ENCODE measurements at places on chromosomes 3 and 15. TPM values are rescaled to one million over a fixed set of nuclear protein-coding genes. Genes with fewer than 3 reads are reported as not detected.

DNA sequence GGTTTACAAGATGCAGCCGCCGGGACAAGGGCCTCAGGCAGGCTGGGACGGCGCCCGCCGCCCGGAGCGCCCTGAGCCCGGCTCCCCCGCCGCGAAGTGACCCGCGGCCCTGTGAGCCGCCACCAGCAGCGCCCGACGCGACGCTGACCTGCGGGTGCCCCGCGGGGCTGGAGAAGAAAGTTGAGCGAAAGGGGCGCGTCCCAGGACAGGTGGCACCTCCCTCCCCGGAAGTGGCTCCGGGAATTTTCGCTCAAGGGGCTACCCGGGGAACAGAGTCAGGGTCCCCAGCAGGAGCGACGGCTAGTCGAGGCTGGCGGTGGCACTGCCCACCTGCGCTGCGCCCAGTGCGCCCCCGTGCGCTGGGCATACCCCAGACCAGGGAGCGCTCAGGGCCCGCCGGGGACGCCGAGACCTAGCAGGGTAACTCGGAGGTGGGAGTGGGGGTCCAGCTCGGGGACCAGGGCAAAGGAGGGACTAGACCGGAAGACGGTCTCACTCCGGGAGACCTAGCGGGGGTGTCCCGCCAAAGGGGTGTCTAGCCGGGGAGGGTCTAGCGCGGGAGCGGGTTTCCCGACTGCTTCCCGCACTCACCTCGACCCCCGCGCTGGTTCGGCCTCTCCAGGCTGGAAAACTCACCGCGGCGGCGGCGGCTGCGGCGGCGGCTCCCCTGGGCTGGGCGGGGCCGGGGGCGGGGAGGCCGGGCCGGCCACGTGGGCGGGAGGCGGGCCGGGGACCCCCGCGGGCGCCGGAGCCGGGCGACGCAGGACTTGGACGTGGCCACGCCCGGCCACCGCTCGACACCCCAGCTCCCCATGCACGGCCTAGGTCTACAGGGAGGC is 18.4 kb downstream of the SPATA12 start:
- H3K4me1 ChIP-seq, result peaks cover 8% of the 10 kb centered on the region
- no peaks in the 10 kb centered on the region for H3K36me3 ChIP-seq
- no peak overlapping the region for H3K27ac ChIP-seq
- H3K4me3 ChIP-seq, result peak overlapping the region; percentile 74

GRCh38 chr3:162978136-162978535 is 1481.5 kb downstream of the OTOL1 start:
- no peak overlapping the region for H3K27ac ChIP-seq
- no peaks in the 10 kb centered on the region for H3K4me1 ChIP-seq
- H3K27me3 ChIP-seq, result no peaks in the 10 kb centered on the region
- H3K36me3 ChIP-seq, result no peaks in the 10 kb centered on the region
- no peak overlapping the region for H3K4me3 ChIP-seq
- no peak for DNase-seq

DNA sequence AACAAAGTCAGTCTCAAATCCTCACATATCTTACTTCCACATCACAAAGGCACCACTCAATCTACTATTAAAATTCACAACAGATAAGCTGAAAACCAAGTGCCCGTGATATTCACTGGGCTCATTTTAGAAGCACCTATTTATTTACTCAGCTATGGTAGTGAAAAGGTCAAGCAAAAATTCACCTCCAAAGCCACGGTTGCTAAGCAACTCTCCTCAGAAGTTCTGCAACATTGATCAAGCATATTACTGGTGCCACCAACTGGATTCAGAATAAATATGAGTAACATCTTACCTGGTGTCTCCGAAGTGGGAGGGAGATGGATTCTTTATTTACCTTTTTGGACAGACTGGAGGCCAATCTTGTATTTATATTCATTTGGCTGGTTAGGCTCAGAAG is 714.8 kb downstream of the FHIT start:
- no peaks in the 10 kb centered on the region for H3K36me3 ChIP-seq
- no peak overlapping the region for H3K4me3 ChIP-seq
- no peaks in the 10 kb centered on the region for H3K27me3 ChIP-seq
- no peak for DNase-seq

CNTN3 gene
- 0.36 TPM for total RNA-seq

GRCh38 chr3:32937331-32937730 is 14.1 kb upstream of the CCR4 start:
- no peaks in the 10 kb centered on the region for H3K27me3 ChIP-seq
- no peaks in the 10 kb centered on the region for H3K36me3 ChIP-seq
- no peak overlapping the region for H3K27ac ChIP-seq
- H3K4me1 ChIP-seq, result no peaks in the 10 kb centered on the region
- peak; percentile 83 for DNase-seq

- no peak overlapping the region for H3K27ac ChIP-seq
- DNase-seq, result peak; percentile 76
- H3K36me3 ChIP-seq, result peaks cover 79% of the 10 kb centered on the region
- H3K4me1 ChIP-seq, result peaks cover 47% of the 10 kb centered on the region
- H3K27me3 ChIP-seq, result no peaks in the 10 kb centered on the region
Observed at GRCh38 chr3:58164906-58165821, 45.6 kb downstream of the DNASE1L3 start.

EXD1 gene
- total RNA-seq, result not detected

DNA sequence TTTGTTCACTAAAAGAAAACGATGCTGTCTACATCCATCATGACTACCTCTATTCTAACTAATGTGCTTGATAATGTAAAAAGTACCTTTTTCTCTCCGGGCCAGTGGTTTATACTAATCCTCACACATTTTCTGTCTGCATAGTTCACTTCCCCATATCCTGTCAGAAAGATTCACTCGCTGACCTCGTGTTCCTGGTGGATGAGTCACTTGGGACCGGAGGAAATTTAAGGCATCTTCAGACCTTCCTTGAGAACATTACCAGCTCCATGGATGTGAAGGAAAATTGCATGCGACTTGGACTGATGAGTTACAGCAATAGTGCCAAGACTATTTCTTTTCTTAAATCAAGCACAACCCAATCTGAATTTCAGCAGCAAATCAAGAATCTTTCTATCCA is 33.8 kb downstream of the COL6A5 start:
- no peak overlapping the region for H3K4me3 ChIP-seq
- no peak overlapping the region for H3K27ac ChIP-seq
- no peak for DNase-seq

- H3K4me1 ChIP-seq, result peaks cover 61% of the 10 kb centered on the region
- no peaks in the 10 kb centered on the region for H3K36me3 ChIP-seq
- DNase-seq, result no peak
Observed at GRCh38 chr3:134325061-134325705, 49.1 kb downstream of the AMOTL2 start.

- peak overlapping the region; percentile 84 for H3K27ac ChIP-seq
- H3K36me3 ChIP-seq, result no peaks in the 10 kb centered on the region
- peak overlapping the region; percentile 46 for H3K4me3 ChIP-seq
- DNase-seq, result peak; percentile 73
- peaks cover 7% of the 10 kb centered on the region for H3K4me1 ChIP-seq
Observed at GRCh38 chr15:51982013-51982769, 10.6 kb upstream of the LEO1 start.

DNA sequence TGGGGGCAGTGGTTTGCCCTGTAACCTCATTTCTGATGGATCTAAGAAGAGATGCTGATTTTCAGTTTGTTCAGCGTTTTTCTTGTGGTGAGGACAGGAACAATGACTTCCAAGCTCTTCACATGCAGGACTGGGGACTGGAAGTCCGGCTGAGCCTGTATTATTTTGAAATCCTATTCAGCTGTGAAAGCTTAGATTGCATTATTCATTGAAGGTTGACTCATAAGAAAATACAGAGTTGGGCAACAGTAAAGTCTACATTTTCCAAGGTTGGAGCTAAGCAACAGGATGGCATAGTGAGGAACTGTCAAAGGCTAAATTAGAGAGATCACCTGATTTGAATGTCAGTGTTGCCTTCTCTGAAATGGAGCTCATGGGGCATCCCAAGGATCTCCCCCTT is 230.9 kb upstream of the FEZF2 start:
- H3K4me1 ChIP-seq, result peaks cover 64% of the 10 kb centered on the region
- DNase-seq, result peak; percentile 58
- peak overlapping the region; percentile 99 for H3K27ac ChIP-seq
- no peaks in the 10 kb centered on the region for H3K27me3 ChIP-seq
- H3K36me3 ChIP-seq, result no peaks in the 10 kb centered on the region
- H3K4me3 ChIP-seq, result peak overlapping the region; percentile 62

KBTBD8 gene
- 3.8 TPM for total RNA-seq

SLC28A1 gene
- not detected for total RNA-seq

DNA sequence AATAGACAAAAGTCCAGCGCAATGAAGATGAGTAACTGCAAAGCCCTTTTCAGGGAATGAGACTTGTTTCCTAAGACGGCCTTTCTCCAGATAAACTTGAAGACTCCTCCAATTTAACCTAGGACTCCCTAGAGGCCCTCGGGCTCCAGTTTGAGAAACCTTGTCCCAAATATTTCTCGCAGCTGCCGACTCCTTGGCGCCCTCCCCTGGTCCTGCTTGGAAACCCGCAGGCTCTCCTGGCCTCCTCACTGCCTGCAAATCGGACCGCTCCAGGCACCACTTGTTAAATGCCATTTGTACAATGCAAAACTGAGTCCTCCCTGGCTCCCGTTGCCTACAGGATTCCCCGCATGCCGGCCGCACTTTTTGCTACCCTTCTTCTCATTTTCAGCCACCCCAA is 36.8 kb downstream of the MUC4 start:
- no peaks in the 10 kb centered on the region for H3K27me3 ChIP-seq
- H3K36me3 ChIP-seq, result no peaks in the 10 kb centered on the region
- DNase-seq, result peak; percentile 88
- no peak overlapping the region for H3K27ac ChIP-seq

- H3K4me3 ChIP-seq, result no peak overlapping the region
- H3K4me1 ChIP-seq, result peaks cover 21% of the 10 kb centered on the region
- H3K27ac ChIP-seq, result peak overlapping the region; percentile 21
- H3K27me3 ChIP-seq, result no peaks in the 10 kb centered on the region
Observed at GRCh38 chr3:65963787-65964677, 74.7 kb downstream of the MAGI1 start.

GRCh38 chr3:21859124-21860081 is 108.4 kb upstream of the ZNF385D start:
- no peak overlapping the region for H3K4me3 ChIP-seq
- H3K27ac ChIP-seq, result no peak overlapping the region

GRCh38 chr3:99875581-99875928 is 57.9 kb downstream of the CMSS1 start:
- peak overlapping the region; percentile 91 for H3K27ac ChIP-seq
- peaks cover 9% of the 10 kb centered on the region for H3K36me3 ChIP-seq
- H3K4me1 ChIP-seq, result peaks cover 37% of the 10 kb centered on the region

GRCh38 chr3:4744405-4745234 is 234.6 kb upstream of the BHLHE40 start:
- no peak for DNase-seq
- H3K4me3 ChIP-seq, result peak overlapping the region; percentile 1
- H3K36me3 ChIP-seq, result no peaks in the 10 kb centered on the region
- H3K4me1 ChIP-seq, result peaks cover 52% of the 10 kb centered on the region
- H3K27ac ChIP-seq, result peak overlapping the region; percentile 86
- no peaks in the 10 kb centered on the region for H3K27me3 ChIP-seq

- no peak overlapping the region for H3K27ac ChIP-seq
- H3K4me1 ChIP-seq, result no peaks in the 10 kb centered on the region
- H3K4me3 ChIP-seq, result no peak overlapping the region
- no peaks in the 10 kb centered on the region for H3K27me3 ChIP-seq
Observed at GRCh38 chr3:64056606-64057180, 33.4 kb upstream of the PSMD6 start.

GRCh38 chr3:45677033-45677446 is 12.2 kb upstream of the SACM1L start:
- peaks cover 7% of the 10 kb centered on the region for H3K4me1 ChIP-seq
- peaks cover 39% of the 10 kb centered on the region for H3K36me3 ChIP-seq
- H3K27me3 ChIP-seq, result no peaks in the 10 kb centered on the region
- peak overlapping the region; percentile 9 for H3K27ac ChIP-seq
- no peak for DNase-seq

LINS1 gene
- total RNA-seq, result 16.8 TPM

- no peaks in the 10 kb centered on the region for H3K36me3 ChIP-seq
- no peaks in the 10 kb centered on the region for H3K27me3 ChIP-seq
- no peaks in the 10 kb centered on the region for H3K4me1 ChIP-seq
- no peak overlapping the region for H3K4me3 ChIP-seq
- H3K27ac ChIP-seq, result no peak overlapping the region
Observed at GRCh38 chr15:23503576-23503975, 56.5 kb upstream of the GOLGA6L2 start.

DNA sequence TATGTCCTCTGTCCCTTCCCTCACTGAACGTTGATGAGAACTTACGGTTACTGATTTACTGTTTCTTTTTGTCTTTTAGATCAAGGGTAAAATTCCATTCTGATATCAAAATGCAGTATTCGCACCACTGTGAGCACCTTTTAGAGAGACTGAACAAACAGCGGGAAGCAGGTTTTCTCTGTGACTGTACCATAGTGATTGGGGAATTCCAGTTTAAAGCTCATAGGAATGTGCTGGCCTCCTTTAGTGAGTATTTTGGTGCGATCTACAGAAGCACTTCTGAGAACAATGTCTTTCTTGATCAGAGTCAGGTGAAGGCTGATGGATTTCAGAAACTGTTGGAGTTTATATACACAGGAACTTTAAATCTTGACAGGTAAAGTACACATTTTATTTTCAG is 990 bp downstream of the MYNN start:
- DNase-seq, result no peak
- H3K36me3 ChIP-seq, result peaks cover 42% of the 10 kb centered on the region
- H3K27me3 ChIP-seq, result no peaks in the 10 kb centered on the region

- no peak overlapping the region for H3K4me3 ChIP-seq
- no peaks in the 10 kb centered on the region for H3K4me1 ChIP-seq
- DNase-seq, result no peak
- H3K36me3 ChIP-seq, result no peaks in the 10 kb centered on the region
- H3K27me3 ChIP-seq, result no peaks in the 10 kb centered on the region
Observed at GRCh38 chr3:7562892-7563291, 702.0 kb downstream of the GRM7 start.

Measured in osteoblast (primary cell).